T-helper 22 cell (primary cell): ENCODE measurements at places on chromosomes 3 and 15.

- DNase-seq: no peak
These were observed 18.3 kb upstream of the VGLL3 start for GRCh38 chr3:87009271-87009670.

DNA sequence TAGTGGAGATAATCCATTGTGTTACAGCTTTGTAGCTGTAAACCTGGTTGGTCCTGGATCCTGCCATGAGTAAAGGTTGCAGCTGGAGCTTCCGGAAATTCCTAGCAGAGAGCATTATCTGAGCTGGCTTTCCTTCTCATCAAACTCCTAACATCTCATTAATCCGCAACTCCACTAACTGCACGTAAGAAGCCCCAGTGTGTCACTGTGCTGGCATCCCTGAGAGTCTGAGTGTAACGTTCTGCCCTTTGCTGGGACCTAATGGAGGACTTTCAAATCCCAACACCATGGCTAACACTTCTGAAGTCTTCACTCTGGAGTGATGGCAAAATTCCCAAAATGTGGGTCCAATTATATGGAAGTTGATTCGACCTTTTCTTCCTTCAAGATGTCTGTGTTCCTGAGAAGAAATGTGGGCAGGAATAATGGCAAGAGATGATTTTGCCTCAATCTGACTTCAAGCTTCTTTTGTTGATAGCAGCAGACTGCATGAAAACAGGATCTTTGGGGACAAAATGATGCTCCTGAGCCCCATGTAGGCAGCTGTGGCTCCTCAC, 9.6 kb upstream of the TRPM1 start:
- DNase-seq: no peak

DNA sequence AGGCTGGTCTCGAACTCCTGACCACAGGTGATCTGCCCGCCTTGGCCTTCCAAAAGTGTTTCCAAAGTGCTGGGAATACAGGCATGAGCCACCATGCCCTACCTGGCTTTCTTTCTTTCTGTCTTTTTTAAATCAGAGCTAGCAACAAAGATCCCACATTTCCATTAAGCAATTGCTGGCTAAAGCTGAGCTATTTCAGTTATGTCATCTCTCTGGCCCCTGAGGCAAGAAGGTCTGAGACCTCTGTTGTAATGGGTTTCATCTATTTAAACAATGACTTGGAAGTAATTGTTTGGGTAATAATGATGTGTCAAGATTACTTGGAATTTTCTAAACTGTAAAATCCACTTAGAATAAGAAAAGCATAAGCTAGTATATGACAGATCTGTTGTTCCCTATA, 30.2 kb upstream of the CRBN start:
- no peak for DNase-seq

DNA sequence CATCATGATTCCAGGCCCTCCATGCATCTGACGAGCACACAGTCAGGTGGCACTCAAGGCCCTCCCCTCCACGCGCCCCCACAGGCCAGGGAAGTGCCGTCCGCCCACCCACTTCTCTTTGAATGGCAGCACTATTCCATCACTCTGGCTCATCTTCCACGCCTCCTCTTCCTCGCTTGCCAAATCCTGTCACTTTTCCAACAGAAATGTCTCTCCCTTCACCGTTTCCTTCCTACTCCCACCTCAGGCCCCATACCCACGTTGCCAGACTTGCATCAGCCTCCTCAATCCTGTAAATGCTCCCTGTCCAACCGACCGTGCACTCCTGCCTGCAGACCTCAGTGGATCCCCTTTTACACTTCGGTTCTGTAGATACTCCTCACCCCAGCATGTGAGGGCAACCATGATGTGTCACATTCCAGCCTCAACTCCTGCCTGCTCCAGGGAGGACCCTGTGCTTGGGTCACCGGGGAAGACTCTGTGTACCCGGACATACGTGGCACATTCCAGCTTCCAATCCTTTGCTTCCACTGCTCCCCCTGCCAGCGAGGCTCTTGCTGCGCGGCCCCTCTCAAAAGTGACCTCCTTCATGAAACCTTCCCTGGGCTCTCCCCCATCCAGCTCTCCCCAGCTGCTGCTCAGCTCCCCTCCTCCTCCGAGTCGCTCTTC, 29.6 kb downstream of the ADCY5 start:
- DNase-seq: no peak

- no peak for DNase-seq
These were observed 134.1 kb downstream of the VPS8 start for GRCh38 chr3:184945886-184946625.

DNA sequence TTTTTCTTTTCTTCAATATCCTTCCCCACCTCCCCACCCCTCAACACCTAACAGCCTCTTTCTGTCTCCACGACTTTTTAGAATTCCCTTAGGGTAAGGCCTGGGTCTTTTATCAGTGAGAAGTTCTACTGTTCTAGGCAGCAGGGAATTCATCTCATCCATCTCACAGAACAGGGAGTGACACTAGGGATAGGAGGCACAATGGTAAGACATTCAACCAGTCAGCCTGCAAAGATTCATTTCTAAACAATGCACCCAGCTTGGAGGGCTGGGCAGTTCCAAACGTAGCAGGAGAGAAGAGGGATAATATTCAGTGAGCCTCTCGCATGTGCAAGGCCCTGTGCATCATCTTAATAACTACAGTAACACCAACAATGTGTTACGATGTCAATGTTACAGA, 43.6 kb downstream of the LRIG1 start:
- DNase-seq: no peak

GRCh38 chr3:188889054-188889491, 282.7 kb upstream of the TPRG1 start:
- no peak for DNase-seq

- DNase-seq: no peak
These were observed 95.7 kb downstream of the RORA start for GRCh38 chr15:61133361-61133760.

DNA sequence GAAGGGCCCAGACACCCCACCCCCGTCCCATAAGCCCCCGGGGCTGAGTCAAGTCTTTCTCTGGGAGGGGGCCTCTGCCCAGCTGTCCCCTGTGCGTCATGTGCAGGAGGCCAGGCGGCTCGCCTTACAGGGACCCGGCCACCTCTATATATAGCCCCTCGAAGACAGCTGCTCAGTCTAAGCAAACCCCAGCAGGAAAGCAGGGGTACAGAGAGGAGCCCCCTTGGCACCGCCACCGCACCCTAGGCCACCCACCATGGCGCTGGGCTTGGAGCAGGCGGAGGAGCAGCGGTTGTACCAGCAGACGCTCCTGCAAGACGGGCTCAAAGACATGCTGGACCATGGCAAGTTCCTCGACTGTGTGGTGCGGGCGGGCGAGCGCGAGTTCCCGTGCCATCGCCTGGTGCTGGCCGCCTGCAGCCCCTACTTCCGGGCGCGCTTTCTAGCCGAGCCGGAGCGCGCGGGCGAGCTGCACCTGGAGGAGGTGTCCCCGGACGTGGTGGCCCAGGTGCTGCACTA, at the start of gene KLHL40:
Gene KLHL40 (plus strand): TSS at position 175 of the 519 bp plus-strand sequence. CDS start 82 bp downstream, at position 257.
- no peak for DNase-seq

- no peak for DNase-seq
These were observed 242.5 kb downstream of the ATP8B4 start for GRCh38 chr15:49876401-49877038.

GRCh38 chr3:166283840-166284239, 446.6 kb upstream of the BCHE start:
- no peak for DNase-seq

GRCh38 chr3:46668116-46668515, 25.4 kb downstream of the ALS2CL start:
- no peak for DNase-seq

GRCh38 chr15:50119063-50120040, at the start of gene ATP8B4:
ATP8B4 (minus strand) TSS chr15:50119233; CDS start chr15:50106966, 12,267 bp downstream.
- DNase-seq: no peak

DNA sequence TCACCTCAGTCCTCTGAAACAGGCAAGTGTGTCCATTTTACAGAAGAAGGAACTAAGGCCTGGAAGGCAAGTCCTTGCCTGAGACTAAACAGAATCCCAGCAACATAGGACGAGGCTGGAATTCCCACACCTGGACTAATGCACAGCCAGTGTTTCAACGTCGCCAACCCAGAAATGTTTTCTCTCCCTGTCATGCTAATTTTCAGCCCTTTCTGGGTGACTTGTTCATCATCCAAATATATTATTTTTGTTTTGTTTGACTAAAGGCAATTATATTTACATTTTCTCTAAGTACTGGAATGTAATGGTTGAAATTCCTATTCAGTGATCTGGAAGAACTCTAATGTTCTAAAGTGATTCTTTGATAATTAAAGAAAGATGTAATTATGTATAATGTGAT, 51.8 kb downstream of the BTD start:
- DNase-seq: no peak

DNA sequence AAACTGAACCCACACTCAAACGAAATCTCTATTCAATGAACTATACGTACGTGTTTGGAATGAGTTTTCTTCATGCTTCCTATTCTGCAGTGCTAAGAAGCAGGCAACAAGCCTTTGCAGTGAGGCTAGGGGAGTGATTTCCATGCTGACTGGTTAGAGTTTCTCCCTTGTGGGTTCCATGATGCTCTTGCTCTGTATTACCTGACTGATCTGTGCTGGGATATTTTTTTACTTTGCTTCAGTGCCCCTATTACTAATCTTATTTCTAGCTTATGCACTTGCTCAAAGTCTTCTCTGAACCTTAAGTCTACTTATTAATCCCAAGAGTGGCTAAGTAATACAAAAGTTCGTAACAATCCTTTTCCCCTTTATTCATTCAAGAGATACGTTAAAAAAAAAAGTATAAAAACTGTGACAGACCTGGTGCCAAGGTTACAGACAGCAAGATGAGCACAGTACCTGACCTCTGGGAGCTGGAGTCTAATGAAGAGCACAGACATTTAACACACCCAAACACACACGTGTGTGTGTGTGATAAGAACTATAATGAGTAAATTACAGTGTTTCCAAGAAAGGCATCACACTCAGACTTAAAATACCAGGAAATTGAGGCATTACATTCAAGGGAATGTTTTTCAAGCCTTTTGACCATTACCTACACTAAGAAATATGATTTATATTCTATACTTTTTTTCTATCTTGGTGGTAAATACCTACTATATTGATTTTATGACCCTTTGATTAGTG, 50.5 kb upstream of the FBN1 start:
- no peak for DNase-seq

DNA sequence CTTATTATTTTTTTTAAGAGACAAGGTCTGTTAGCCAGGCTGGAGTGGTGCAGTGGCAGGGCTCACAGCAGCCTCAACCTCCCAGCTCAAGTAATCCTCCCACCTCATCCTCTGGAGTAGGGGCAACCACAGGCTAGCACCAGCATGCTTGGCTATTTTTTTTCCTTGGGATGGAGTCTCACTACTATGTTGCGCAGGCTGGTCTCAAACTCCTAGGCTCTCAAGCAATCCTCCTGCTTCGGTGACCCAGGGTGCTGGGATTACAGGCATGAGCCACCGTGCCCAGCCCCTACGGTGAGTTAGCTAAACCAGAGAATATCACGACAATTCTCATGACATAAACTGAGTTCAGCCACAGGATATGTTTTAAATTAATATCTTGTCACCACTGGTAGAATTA, 2.0 kb downstream of the DCUN1D1 start:
- no peak for DNase-seq

DNA sequence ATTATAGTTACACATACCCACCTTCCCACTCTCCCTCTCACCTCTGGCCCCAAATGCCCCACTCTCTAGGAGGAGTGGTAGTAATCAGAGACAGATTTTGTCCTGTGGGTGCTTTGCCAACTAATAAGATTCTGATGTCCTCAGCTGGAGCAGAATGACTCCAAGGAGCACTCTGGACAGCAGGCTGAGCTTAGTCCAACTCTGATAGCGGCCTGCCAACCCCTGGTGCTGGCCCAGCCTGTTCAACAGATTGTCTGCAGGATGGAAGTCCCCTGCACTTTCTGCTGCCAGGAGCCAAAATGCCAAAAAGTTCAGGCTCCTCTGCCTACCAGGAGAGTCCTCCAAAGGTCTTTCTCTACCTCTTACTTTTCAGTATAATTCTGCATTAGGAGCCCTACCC, 160.5 kb upstream of the UMPS start:
- DNase-seq: no peak

GRCh38 chr3:165390166-165390565, 194.0 kb upstream of the SLITRK3 start:
- DNase-seq: no peak

GRCh38 chr3:179297971-179298725, 24.7 kb upstream of the ZNF639 start:
- DNase-seq: no peak

DNA sequence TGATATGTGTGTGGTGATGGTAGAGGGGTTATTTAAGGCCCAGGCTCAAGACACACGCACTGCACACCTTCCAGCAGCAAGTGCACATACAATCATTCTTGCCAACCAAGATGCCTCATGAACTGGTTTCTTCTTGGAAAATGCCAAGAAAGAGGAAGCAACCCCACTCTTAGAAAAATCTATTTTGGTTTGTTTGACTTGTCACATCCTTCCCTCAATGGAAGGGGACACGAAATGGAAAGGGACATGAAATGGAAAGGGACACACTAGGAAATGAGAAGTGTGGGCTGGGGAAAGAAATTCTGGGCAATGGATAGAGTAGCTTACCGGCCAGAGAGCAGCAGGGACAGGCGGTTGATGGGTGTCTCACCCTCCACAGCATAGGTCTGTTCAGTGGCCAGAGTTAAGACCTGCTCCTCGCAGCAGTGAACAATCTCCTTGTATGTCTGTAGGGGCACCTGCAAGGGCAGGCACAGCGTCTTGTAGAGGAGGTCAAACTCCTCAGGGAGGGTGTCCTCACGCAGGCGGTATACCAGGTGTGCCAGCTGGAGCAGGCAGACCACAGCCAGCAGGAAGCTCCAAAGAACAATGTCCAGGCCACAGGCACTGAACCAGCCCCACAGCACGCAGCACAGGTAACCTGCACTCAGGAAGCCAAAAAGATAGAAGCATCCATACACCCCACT, 640 bp downstream of the POPDC2 start:
- DNase-seq: no peak

DNA sequence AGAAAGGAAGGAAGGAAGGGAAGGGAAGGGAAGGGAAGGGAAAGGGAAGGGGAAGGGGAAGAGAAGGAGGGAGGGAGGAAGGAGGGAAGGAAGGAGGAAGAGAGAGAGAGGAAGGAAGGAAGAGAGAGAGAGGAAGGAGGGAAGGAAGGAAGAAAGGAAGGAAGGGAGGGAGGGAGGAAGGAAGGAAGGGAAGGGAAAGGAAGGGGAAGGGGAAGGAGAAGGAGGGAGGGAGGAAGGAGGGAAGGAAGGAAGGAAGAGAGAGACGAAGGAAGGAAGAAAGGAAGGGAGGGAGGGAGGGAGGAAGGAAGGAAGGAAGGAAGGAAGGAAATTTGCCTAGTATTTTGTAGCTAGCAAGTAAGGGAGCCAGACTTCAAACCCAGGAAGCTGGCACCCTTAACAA, 583.9 kb downstream of the RBMS3 start:
- no peak for DNase-seq
